ENCODE measurements at places on chromosomes 4 and X.

DNA sequence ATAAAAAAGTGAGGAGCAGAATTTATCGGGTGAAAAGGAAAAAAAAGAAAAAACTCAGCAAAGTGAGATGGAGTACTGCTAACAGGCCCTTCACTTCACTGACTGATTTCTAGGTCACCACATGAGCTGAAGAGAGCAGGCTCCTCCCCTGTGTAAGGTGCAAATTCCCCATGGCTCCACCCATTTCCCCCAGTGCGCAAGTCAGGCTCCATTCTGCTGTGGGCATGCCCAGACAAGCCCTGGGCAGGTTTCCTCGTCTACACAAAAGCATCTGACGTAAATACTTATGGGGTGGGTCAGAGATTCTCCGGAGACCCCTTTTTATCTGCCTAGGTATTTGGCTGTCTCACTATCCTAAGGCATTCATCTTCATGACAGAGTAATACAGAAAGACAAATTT is 157.9 kb downstream of the MAGEB5 start:
- no peak for DNase-seq

- DNase-seq: no peak
These were observed 36.9 kb upstream of the TENM3 start for GRCh38 chr4:182206266-182206665.

DNA sequence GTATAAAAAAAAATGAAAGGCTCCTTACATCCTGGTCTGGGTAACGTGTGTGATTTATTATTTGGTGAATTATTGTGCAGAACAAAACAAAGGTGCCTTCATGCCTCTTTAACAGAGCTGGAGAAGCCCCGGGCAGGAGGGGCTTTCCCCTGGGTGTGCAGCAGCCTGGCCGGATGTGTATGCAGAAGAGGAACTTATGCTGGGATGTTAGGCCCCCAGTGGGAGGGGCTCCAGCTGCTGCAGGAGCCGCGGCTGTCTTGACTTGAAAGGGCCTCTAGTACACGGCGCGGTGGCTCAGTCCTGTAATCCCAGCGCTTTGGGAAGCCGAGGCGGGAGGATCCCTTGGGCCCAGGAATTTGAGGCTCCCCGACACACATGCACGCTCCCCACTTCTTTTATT is 16.0 kb downstream of the CCNQ start:
- peak; percentile 13 for DNase-seq

GRCh38 chrX:66635360-66635759 is 3.5 kb downstream of the EDA2R start:
- no peak for DNase-seq

- no peak for DNase-seq
These were observed 46.1 kb upstream of the EOLA2 start for GRCh38 chrX:149984411-149984810.

DNA sequence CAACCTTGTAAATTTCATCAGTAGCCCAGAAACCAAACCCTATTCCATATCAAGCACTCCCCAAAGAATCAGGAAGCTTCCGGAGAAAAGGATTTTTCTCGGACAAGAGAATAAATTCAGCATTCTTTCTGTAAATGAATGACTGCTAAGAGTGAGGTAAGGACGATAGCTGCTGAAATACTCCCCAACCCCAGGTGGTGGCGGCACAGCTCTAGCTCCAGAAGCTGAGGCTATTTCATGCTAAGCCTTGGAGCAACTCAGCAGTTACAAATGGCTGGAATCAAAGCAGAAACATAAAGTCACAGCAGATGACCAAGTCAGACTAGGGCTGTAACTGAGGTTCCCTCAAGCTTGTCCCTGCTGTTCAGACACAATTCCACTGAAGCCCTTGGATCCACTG is 13.9 kb upstream of the PCDH19 start:
- no peak for DNase-seq

Data from activated CD4-positive, CD25-positive, alpha-beta regulatory T cell (primary cell).